ENCODE measurements at places on chromosomes 2 and 18.

GRCh38 chr18:75697493-75697892 lies 270.0 kb upstream of the SMIM21 start:
- no peak for DNase-seq

GRCh38 chr2:65514555-65515195 lies 82.3 kb upstream of the SPRED2 start:
- DNase-seq, result no peak

DNA sequence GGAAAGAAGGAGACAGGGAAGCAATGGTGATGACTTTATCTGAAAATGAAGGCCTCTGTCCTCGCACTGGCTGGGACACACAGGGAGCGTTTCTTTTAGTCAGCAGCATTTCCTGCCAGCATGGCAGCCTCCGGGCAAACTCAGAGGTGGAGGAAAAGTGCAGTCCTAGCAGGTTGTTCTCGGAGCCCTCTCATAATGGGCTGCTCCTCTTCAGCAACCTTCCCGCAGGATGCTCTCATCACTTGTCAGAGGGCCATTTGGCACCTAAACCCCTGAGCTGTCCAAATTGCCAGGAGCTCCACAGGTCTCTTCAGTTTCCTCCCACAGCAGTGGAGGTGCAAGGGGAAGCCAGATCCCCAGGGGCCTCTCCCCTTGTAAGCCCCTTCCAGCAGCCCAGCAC lies 6.2 kb downstream of the STK39 start:
- DNase-seq, result peak; percentile 42

DNA sequence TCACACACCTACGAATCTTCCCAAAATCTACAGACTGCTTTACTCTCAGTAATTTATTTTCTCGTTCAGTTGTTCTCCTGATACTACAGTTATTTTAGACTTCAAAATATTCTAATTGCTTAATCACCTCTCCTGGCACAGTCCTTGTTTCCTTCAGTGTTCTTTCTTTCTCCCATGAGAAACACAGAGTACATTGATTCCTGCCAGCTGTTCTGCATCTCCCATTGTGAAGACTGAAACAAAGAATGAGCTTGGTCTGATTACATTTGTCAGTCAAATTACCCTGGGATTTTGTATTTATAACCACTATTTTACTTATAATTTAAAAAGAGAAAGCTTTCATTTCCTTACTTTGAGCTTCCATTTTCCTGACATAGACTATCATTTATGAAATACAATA lies 63.9 kb upstream of the TANK start:
- DNase-seq, result no peak

- DNase-seq, result no peak
Measured at GRCh38 chr2:67528320-67528719, 131.2 kb downstream of the ETAA1 start.

DNA sequence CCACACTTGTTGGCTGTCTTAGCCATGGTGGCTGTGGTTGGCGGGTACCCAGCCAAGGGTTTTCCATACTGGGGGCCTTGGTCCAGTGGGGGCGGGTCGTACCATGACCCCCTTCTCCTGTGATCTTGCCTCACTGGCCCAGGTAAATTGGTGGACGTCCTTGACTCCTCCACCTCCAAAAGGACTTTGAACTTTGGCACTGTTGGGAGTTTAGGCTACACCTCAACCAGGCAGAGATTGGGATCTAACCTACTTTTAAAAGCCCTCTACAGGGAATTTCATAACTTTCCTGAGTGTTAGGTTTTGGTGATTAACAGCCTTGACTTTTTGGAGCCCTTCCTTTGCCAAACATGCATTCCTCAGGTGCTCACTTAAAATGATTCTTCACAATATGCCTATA lies 106.7 kb downstream of the NEDD4L start:
- DNase-seq, result no peak

DNA sequence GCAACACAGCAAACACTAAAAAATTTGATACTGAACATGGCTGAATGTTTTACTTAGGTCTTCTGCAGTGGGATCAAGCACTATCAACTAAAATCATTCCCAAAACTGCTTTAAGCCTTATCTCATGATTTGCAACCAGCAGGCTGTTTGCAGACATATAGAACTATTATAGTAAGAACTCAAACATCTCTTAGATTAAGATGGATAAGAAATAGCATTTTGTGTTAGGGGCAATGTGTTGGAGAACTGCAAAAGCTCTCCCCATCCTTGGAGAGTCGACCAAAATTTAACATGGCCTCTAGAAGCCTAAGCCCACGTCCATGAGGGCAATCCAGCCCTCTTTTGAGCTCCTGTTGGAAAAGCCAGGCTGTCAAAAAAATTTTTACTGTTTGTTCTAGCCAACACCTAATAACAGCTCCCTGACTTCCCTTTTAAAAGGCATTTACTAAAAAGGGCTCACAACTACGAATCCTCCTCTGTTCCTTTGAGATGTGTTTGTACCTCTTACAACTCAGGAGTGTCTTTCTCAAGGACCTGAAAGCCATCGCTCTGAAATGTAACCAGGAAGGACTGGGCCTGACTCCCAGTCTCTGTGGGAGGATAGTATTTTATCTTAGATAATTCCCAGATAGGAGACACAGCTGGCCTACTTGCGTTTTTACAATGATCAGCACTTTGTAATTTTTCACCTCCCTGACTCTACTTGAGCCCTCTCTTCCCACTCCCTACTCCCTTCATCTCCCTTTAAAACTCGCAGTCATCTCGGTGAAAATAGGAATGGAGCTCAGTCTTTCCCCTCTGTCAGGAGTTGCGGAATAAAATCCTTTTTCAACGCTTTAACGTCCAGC lies 1.4 kb downstream of the KRCC1 start:
- DNase-seq, result no peak

- DNase-seq, result no peak
Measured at GRCh38 chr18:39260565-39260964, 1695.0 kb upstream of the CELF4 start.

DNA sequence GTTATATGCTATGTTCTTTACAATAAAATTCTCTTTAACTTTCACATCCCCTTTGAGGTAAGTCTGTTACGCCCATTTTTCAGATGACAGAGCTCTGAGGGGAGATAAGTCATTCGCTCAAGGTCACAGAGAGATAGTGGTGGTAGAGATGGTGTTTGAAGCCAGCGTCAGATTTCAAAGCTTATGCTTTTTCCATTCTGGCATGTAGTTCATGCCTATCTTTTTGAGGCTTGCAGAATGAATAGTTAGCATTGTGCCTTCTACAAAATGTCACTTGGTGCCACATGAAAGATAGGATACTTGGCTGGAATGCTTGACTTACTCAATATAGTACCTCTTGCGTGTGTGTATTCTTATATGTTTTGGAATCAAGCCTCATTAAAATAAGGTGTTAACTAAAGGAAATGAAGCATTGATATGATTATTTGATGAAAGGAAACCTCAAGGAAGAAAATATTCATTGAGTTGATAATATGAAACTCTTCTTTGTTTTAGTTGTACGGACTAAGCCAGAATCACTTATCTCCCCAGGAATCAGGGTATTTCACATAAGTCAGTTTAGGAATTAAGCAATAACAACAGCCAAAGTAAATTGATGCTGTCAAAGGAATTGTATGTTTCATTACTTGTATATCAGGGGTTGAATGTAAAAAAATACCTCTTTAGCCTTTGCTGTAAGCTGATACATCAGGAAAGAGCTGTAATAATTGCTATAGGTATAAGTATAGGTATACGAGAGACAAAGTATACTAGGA lies 15.5 kb downstream of the SPATS2L start:
- DNase-seq, result no peak

- DNase-seq, result no peak
Measured at GRCh38 chr2:160156665-160157064, 43.4 kb downstream of the ITGB6 start.

- peak; percentile 53 for DNase-seq
Measured at GRCh38 chr2:68251855-68252399, 405 bp downstream of the PPP3R1 start.

DNA sequence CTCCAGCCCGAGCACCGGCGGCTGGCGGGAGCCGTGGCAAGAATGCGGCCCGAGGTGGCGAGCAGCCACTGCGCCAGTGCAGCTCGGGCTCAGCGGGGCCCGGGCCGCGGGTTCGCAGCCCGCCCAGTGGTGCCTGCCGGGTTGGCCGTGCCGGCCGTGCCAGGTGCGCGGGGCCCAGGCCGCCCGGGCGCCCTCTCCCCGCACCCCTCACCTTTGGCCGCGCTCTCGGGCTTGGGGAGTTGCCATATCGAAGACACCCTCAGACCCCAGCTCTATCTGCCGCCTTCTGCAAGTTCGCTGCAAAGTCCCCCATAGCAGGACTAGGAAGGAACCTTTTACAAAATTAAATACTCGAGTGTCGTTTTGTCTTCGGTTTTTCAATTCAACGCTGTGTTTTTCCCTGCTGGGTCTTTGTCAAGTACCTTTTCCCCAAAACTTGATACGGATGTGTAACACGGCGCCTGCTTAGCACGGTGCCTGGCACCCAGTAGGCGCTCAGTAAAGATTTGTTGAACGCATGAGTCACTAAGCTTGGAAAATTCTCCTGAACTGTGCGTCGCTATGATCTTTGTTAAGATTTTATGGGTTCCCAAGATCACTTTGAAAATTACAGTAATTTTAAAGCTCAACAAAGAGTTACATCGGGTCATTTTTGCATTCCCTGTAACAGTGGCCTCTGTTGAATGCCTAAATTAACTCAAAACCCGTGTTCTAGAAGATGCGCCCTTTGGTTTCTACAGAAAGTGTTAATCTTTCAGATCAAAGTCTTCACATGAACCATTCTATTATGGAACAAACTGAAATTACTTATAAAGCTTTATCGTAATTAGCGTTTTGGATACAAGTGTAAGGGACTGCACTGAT lies 750 bp downstream of the STRADB start:
- no peak for DNase-seq

GRCh38 chr2:122031544-122032263 lies 276.3 kb downstream of the TSN start:
- no peak for DNase-seq

All from activated CD8-positive, alpha-beta T cell treated with anti-CD3 and anti-CD28 coated beads for 36 hours (primary cell).